ENCODE measurements at places on chromosomes 6 and 20. TPM values are rescaled to one million over a fixed set of nuclear protein-coding genes. Genes with fewer than 3 reads are reported as not detected.

The MLIP gene
- not detected for total RNA-seq

The OGFR gene
- 38.6 TPM for total RNA-seq

The IL17F gene
- total RNA-seq, result not detected

The ADAM33 gene
- 44.4 TPM for total RNA-seq

The TREM2 gene
- total RNA-seq, result 0.57 TPM

The SALL4 gene
- 0.28 TPM for total RNA-seq

The VSX1 gene
- not detected for total RNA-seq

The PACRG gene
- total RNA-seq, result not detected

The CAGE1 gene
- 0.09 TPM for total RNA-seq

The PNLDC1 gene
- total RNA-seq, result not detected

The BPIFB4 gene
- not detected for total RNA-seq

The ULBP2 gene
- 2.6 TPM for total RNA-seq
